ENCODE measurements at places on chromosomes 5 and 9.

DNA sequence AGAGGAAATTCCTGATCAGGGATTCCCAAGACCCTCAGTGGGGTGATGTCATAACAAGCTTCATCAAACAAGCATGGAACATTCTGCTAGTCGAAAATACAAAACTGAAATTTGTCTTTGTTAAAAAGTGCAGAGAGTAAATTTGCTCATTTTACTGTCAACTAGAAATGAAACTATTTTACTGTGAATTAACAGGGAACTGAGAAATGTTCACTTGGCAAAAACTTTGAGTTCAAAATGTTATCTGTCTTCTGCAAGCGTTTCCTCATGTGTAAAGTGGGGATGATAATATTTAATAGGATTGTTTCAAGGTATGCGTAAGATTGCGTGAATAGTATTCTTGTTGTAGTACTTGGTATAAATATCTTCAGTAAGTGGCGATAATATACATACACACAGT, 45.4 kb downstream of the ALDH1A1 start:
- no peak for DNase-seq

GRCh38 chr5:90876366-90876765, 317.8 kb downstream of the ADGRV1 start:
- no peak for DNase-seq

- DNase-seq: no peak
Observed at GRCh38 chr9:135267191-135267809, 179.8 kb downstream of the OLFM1 start.

GRCh38 chr9:441126-441525, 226.5 kb downstream of the DOCK8 start:
- DNase-seq: no peak

DNA sequence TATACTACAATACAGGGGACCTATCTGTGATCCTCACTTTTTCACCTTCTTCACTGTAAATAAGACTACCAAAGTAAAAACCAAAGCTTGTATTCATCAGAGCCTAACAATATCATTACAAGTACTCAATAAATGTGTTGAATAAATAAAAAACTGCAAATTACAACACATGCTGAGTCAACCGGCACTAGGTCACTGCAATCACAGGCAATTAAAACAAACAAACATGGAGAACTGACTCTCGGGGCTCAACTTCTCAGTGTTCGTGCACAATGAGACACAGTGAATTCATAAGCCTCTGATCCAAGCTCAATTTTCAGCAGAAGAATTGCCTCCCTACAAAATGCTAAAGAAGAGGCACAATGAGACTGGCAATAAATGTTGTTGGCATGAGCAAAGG, 69.2 kb downstream of the CDK5RAP2 start:
- no peak for DNase-seq
